ENCODE measurements at places on chromosomes 3 and 15.
A peak's percentile ranks its signal among the peaks of the same experiment; 100 is the strongest.

- DNase-seq = no peak
Measured at GRCh38 chr3:191434024-191434423, 26.9 kb upstream of the PYDC2 start.

- DNase-seq = no peak
Measured at GRCh38 chr3:152549263-152549662, 280.5 kb downstream of the MBNL1 start.

GRCh38 chr3:98901119-98901391 lies 440 bp downstream of the DCBLD2 start:
- peak; percentile 28 for DNase-seq

DNA sequence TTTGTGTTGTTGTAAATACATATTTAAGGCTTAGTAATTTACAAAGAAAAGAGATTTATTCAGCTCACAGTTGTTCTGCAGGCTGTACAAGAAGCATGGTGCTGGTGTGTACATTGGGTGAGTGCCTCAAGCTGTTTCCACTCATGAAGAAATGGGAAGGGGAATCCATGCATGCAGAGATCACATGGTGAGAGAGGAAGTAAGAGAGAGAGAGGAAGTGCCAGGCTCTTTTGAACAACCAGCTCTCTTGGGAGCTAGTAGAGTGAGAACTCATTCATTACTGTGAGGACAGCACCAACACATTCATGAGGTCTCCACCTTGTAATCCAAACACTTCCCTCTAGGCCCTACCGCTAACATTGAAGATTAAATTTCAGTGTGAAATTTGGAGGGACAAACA lies 909.2 kb downstream of the NSUN3 start:
- DNase-seq = no peak

DNA sequence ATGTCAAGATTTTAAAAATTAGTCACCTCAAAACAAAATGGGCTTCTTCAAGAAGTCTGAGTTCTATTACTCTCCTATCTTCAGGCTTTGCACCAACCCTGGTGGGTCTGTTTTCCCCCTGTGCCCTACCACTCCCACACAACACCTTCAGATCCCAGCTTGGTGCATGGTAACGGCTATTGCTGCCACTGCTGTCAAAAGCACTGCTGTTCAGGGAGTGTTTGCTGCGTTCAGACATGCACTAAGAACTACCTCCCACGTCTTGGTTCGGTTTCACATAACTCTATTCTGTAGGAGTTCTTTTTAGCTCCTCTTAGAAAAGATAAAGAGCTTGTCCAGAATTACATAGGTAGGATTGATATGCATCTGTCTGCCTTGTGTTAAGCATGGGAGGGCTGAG lies 799.2 kb downstream of the NR2F2 start:
- DNase-seq = no peak

DNA sequence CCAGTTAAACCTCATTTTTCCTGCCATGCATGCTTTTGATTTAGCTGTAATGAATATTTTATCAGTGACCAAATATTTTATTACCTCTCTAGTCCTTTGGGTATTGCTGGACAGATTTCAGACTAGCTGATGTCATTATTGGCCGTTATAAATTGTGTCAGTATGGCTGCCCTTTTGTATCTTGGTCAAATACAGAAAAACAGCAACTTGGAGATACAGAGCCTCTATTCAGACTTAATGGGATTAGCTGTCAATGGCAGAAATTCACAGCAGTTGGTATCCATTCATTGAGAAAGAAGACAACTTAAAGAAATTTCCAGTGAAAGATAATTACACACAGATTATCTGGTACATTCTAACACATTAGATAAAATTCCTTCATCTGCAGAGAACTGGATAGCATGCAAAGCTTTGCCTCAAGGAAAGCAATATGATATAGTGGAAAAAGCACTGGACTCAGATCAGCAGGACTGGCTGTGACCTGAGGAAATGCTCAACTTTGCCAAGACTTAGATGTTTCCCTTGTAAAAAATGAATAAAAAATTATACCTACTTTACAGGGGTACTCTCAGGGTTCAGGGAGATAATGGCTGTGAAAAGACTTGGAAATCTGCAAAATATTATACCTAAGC lies 20.8 kb downstream of the COL6A6 start:
- DNase-seq = no peak

Measured in GM04504 (cell line).